ENCODE measurements at places on chromosomes 13 and 19.

GRCh38 chr13:78601124-78601873, 2.1 kb downstream of the POU4F1 start:
- no peak for DNase-seq

DNA sequence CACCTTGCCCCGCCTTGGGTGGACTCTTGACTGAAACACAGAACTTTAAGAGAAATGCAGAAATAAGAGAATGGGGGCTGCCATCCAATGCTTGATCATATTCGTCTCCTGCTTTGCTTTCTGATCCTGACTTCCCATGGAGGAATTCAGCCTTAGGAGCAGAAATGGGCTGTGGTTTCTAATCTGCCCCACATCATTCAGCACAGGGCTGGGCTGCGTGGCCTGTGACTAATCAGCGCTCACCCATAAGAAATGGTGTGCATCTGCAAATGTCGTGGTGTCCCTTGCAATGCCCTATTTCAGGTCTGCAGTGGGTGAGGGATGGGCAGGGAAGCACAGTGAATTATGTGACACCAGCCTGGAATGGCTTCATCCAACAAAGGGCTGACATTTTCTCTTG, 60.7 kb upstream of the URI1 start:
- no peak for DNase-seq

DNA sequence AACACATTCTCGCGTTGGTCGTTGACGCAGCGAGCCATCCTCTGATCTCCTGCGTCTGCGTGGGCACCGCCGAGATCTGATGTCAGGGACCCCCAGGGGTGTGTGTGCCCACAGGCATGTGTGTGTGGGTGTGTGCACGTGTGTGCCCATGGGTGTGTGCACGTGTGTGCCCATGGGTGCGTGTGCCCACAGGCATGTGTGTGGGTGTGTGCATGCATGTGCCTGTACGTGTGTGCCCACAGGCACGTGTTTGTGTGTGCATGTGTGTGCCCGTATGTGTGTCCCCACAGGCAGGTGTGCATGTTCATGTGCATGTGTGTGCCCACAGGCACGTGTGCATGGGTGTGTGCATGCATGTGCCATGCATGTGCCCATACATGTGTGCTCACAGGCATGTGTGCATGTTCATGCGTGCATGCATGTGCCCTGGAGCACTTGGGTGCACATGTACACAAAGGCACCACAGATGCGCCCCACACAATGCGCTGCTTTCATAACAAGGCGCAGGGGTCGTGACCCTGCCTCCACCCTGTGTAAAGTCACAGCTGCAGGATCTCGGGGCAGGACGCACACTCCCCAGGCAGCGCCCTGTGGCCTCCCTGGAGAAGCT, 77.5 kb downstream of the RASA3 start:
- no peak for DNase-seq

- peak; percentile 51 for DNase-seq
Observed at GRCh38 chr13:109817591-109818535, 31.5 kb upstream of the IRS2 start.

GRCh38 chr13:111159362-111160320, 44.5 kb downstream of the ARHGEF7 start:
- DNase-seq: no peak
